ENCODE measurements at places on chromosomes 2 and 18.

DNA sequence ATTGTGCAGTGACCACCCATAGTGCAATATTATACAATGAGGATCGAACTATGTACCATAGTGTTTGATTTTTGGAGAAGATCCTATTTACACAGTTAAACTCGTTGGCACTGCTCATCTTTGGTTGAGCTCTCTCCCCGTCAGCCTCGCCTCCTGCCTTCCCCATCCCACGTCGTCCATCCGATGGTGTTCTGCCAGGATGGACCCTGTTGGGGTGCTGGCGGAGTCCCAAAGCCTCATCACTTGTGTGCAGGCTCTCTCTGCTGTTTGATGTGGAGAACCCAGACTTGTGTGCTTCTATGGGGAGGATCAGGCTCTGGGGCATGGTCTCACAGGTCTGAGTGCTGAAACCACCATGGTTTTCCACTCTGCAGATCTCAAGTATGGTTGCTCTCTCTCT lies 85.4 kb downstream of the ITGB1BP1 start:
- no peak for DNase-seq

- no peak for DNase-seq
These were observed 352.0 kb downstream of the THSD7B start for GRCh38 chr2:137117385-137117784.

- DNase-seq: no peak
These were observed 1.7 kb upstream of the ESCO1 start for GRCh38 chr18:21602299-21602587.

DNA sequence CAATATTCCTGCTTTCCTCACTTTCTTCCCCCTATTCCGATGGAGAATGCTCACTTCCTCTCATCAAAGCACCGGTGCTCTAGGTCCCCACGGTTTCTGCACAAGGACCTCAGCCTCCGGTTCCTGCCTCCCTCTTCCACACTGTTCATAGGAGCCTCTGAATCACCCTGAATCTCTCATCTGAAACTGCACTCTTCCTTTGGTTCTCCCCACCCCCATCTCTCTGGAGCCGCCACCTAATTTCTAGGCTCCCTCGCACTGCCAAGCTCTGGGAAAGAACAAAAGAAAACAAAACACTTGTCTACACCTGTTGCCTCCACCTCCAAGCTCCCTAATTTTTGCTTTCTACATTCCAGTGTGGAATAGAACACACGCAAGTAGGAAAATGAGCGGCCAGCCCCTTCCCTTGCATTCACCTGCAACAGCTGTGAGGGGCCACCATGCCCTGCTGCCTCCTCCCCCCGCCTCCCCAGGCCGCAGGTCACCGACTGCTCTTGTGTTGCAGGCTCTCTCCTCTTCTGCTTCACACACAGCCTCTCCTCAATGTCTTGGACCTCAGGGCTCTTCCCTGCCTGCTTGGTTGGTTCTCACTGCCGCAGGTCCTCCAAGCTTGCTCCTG lies 9.6 kb downstream of the FBXO15 start:
- DNase-seq: no peak
